ENCODE measurements at places on chromosomes 16 and 17. TPM values are rescaled to one million over a fixed set of nuclear protein-coding genes. Genes with fewer than 3 reads are reported as not detected.

Gene FKBP10
- total RNA-seq, result 407 TPM

Gene TRIM37
- total RNA-seq, result 39.3 TPM

Gene KIF18B
- 6.7 TPM for total RNA-seq

Gene CBLN1
- total RNA-seq, result not detected

Gene SCNN1B
- total RNA-seq, result not detected

Gene KCNAB3
- total RNA-seq, result 0.33 TPM

Gene RHBDL1
- 9.4 TPM for total RNA-seq

Measured in smooth muscle cell of trachea (primary cell).